Trophoblast cell (in vitro differentiated cells and primary cell): ENCODE measurements at places on chromosomes 7 and 10.

DNA sequence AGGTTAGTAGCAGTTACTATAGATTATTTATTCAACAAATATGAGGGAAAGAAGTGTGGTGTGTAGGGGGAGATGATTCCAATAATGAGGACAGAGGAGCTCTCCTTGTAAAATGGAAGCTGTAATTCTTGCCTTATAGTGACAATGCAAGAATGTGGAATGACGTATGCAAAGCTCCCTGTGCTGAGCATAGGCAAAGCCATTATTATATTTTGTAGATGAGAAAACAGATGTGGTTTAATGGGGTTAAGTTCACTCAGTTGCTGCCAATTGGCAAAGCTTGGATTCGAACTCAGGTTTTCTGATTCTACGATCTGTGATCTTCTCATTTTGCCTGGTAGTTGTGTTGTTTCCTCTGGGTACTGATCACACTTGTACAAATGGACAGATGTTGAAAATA is 153.3 kb downstream of the LSMEM1 start:
- DNase-seq: no peak

DNA sequence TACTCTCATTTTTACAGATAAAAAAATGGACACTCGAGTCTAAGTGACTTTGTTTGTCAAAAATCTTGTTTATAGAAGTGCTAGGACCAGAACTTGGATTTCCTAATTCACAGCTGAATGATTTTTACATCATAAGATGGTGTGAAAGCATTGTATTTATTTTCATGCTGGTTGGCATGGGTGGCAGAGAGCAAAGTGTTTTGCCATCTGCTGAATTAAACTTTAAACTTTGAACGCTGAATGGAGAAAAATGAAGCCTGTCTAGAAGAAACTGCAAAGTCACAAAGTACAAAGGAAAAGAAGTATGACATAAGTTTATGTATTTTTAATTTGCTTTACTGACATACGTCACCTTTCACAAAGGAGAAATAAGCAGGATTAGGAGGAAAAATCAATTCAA is 142.0 kb downstream of the NRBF2 start:
- no peak for DNase-seq

GRCh38 chr7:80197627-80198026 is 63.0 kb downstream of the GNAI1 start:
- no peak for DNase-seq

GRCh38 chr10:71351628-71352319 is 32.7 kb downstream of the SLC29A3 start:
- DNase-seq: no peak

DNA sequence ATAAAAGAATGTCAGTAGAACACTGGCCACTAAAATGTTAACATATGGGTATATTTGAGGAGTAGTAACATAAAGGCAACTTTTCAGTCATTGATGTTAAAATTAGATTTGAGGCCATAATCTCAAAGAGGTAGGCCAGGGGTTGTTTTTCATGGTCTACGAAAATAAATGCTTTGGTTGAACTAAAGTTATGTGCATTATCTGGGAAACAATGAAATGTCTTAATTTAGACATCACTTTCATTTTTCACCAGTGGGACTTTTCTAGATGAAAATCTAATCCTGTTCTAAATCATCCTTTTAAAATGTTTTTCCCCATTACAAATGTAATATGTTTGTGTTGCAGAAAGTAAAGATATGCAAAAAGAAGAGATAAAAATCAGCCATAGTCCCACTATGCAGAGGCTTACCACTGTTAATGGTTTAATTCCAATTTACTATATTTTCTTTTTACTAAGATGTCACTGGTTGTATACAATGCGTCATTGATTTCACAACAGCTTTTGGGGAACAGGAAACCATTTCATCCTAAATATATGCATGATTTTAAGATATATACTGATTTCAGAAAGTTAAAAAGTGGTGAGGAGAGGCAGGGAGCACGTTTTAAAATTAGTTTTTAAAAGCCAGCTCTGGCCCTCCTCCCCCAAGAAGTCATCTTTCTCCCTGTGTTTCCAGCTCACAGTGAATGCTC is 64.3 kb downstream of the ARID5B start:
- no peak for DNase-seq

DNA sequence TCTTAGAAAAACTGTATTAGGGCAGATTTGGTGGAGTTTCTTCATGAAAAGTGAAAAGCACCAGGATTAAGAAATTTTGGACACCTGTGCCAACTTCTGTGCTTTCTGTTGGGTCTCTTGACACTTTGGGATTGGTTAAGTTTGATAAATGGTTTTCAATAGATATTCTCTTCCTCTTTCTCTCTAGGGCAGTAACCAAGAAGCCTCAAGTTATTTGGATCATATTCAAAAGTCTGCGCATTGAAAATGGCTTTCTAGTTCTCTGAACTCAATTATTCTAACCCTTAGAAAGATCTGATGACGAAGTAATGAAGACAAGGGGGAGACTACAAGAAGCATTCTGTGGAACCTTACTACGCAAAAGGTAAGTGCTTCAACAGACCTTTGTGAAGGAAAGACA is 144.0 kb upstream of the CCDC6 start:
- DNase-seq: no peak

DNA sequence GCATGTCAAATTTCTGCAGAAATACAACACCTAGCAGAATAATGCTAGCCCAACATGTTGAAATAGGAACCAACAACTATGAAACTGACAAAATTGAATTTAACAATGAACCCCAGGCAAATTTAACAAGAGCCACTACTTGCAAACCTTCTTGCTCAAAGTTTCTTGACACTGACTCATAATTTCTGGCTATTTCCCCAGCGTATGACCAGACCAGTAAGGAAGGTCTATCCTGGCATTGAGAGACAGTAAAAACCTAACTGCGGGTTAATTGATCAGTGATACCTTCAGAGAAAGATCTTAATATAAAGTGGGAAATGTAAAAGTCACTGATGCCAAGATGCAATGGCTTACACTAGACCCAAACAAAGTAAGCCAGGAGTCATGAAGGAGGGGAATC is 510.1 kb downstream of the ARL4A start:
- no peak for DNase-seq

- DNase-seq: no peak
Observed at GRCh38 chr7:122298618-122299017, 5.9 kb downstream of the FEZF1 start.

DNA sequence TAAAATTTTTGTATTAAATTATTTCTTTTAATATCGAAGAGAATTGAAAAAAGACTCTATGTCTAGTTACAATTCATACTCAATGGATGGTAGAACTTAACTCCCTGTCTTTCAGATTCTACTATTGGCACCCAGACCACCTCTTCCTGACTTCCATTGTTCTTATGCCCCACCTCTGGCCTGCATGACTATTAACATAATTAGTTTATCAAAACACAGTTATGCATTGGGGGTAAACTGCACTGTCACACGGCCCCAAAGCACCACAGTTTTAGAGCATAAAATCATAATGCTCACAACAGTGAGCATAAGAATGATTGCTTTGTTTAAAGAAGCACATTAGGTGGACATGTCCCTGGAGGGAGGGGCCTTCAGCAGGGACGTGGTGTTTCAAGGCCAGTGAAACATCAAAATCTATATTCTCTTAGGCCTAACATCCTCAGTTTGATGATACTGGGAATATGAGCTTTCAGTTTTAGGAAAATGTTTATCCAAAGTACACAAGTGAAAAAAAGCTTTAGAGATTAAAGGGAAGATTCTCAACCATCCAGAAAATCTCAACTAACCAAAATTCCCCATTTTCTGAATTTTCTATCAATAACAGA is 79.8 kb downstream of the NRP1 start:
- no peak for DNase-seq
